ENCODE measurements at places on chromosomes 2 and 18.

GRCh38 chr2:204049635-204050034 lies 113.1 kb downstream of the ICOS start:
- no peak for DNase-seq

DNA sequence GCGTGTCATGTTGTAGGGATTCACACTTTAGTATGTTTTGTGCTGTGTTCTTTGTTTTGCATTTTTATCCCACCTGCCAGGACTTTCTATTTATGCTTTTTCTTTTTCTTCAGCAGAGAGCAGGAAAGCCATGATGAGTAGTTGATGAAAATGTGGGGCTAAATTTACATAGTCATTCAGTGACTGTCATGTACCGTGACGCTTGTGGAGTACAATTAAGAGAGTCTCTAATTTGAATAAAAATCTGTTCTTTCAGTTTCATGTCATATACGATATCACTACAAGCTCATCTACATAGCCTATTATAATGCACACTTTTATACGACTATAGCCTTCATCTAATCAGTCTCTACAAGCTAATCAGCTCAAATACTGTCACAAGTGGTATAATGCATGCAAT lies 112.7 kb upstream of the SPATS2L start:
- no peak for DNase-seq

DNA sequence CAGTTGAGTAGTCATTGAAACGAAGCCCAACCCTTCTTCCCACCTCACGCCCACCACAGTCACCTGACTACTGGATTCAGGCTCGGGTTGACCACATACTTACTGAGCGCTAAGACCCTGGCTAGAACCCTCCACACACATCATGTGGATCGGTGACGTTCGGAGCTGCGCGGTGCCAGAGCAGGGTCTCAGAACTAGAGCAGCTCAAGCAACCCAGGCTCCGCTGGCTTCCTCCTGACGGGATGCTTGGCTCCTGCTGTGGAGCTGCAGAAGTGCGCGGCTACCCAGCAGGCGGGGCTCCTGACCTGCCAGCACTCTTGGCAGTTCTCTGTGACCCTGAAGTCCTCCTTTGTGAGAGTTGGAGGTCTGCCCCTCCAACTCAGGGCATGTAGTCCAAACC lies 90.6 kb upstream of the MBOAT2 start:
- DNase-seq: no peak

- DNase-seq: no peak
Observed at GRCh38 chr2:149732730-149733290, 145.2 kb upstream of the MMADHC start.

GRCh38 chr2:226122041-226122440 lies 677.6 kb downstream of the IRS1 start:
- no peak for DNase-seq

DNA sequence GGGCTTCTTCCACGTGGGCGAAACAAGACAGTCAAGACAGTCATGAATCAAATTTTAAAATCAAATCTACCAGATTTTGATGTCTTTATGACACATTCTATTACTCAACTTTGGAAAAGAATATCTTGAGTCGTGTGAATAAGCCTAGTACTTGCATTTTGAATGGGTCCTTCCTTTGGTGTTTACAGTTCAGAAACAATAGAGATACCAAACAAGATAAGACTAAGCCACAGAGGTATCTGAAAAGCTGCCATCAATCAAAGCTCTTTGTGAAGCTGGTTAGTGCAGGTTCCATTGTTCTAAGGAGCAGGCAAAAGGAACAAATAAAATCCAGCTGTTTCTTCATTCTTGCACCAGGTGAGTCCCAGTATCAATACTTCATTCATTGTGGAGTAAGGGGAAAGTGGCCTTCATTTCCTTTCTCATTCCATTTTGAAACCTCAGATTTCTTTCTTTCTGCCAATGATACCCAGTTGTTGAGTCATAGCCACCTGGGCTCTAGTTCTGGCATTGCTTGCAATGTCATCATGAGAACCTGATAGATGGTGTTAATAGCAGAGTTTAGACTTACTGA lies 151.7 kb upstream of the L3MBTL4 start:
- no peak for DNase-seq

DNA sequence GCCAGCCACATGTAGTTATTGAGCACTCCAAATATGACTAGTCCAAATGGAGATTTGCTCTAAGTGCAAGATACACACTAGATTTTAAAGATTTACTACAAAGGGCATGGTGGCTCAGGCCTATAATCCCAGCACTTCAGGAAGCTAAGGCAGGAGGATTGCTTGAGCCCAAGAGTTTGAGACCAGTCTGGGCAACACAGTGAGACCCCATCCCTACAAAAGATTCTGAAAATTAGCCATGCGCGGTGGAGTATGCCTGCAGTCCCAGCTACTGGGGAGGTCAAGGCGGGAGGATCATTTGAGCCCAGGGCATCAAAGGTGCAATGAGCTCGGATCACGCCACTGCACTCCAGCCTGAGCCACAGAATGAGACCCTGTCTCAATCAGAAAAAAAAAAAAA lies 93.5 kb upstream of the HNRNPA3 start:
- no peak for DNase-seq

DNA sequence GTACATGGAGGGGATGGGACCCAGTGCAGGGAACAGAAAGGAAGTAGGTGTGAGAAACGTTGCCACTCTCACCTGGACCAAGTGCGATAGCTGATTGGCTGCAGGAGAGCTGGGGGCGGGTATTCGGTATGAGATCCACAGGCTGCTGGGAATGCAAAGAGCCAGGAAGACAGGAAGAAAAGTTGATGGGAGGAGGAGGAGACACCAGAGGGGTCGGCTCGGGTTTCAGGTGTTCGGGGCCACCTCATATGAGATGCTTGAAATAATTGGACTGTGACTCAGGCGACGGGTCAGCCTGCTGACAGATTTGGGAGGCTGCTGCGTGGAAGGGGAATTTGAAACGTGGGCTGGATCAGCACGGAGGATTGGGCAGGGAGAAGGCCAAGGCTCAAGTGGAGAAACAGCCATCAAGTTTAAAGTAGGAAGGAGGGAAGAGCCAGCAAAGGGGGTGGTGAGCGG lies 65.1 kb downstream of the MRPS9 start:
- DNase-seq: no peak

GRCh38 chr2:237319887-237320286 lies 94.1 kb downstream of the COL6A3 start:
- no peak for DNase-seq

DNA sequence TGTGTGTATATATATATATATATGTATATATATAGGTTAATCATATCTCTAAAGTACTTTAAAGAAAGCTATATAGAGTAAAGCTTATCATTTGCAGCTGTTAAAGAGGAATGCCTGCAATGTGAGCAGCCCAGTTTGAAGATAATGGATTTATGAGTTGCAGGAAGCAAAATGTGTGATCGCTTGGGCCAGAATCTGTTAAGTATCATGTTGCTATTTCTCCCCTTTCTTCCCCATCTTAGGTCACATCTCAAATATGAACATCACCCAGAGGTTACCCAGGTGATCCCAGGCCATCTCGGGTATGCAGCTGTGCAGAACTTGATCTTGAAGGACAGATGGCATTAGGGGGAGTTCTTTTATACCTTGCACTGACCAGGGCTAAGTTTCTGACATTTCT lies 316.5 kb downstream of the MTX2 start:
- no peak for DNase-seq

DNA sequence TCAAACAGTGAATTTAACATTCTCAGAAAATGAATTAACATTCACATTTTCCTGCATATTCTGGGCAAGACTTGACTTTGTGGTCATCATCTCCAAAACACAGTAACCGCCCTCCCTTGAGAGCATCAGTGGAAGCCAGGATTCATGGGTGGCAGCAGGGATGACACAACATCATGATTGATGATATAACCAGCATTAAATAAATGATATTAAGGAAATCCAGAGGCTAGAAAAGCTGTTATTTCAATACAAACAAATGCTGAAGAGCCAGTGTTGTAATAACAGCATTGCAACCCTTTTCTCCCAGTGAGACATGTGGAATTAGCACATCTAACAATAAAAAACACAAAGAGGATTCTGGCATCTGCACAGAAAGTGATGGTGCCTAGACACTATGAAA lies 41.1 kb downstream of the CDC42EP3 start:
- DNase-seq: no peak

GRCh38 chr2:42424033-42424432 lies 63.0 kb upstream of the COX7A2L start:
- DNase-seq: peak; percentile 21
